ENCODE measurements at places on chromosomes 11 and 22. TPM values are rescaled to one million over a fixed set of nuclear protein-coding genes. Genes with fewer than 3 reads are reported as not detected.

OR51F1 gene
- total RNA-seq, result not detected

RAG1 gene
- 0.18 TPM for total RNA-seq

HTR3B gene
- total RNA-seq, result not detected

BEST1 gene
- 7.3 TPM for total RNA-seq

MS4A6E gene
- total RNA-seq, result not detected

ANKK1 gene
- under 0.01 TPM for total RNA-seq

CTSF gene
- total RNA-seq, result 15.9 TPM

PRG3 gene
- not detected for total RNA-seq

MOGAT2 gene
- total RNA-seq, result not detected

NLRP10 gene
- total RNA-seq, result 0.14 TPM

CDC42BPG gene
- under 0.01 TPM for total RNA-seq

ANO3 gene
- 0.28 TPM for total RNA-seq

C11orf86 gene
- total RNA-seq, result 0.28 TPM

FOLR1 gene
- not detected for total RNA-seq

ARHGAP42 gene
- total RNA-seq, result 10.5 TPM

GRM5 gene
- under 0.01 TPM for total RNA-seq

OR5P2 gene
- not detected for total RNA-seq

Measured in smooth muscle cell of bladder (primary cell).